GM12865 (cell line): ENCODE measurements at places on chromosomes 1 and 21.

DNA sequence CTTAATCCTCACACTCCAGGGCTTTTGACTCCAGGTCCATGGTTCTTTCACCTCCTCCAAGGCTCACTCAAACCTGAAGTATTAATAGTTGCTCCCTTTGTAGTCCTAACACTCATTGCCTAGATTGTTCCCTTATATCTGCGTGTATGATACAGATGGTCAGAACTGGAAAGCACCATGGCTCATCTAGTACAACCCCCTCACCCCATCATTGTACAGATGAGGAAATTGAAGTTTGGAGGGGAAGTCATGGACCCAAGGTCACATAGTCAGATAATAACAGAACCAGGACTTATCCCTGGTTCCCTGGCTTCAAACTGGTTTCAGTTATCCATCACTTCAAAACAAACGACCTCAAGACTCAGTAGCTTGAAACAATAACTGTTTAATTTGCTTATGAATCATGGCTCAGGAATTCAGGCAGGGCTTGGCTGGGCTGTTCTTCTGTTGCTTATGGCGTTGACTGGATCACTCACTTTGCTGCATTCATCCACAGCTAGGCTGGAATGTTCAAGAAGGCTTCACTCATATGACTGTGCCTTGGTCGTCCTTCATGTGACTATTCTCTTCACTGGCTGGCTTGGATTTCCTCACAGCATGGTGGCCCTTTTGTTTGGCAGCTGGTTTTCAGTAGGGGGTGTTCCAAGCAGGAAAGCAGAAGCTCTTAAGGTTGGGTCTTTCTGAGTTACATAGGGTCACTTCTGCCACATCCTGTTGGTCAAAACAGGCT is 5.0 kb downstream of the NOS1AP start:
- no peak for DNase-seq

DNA sequence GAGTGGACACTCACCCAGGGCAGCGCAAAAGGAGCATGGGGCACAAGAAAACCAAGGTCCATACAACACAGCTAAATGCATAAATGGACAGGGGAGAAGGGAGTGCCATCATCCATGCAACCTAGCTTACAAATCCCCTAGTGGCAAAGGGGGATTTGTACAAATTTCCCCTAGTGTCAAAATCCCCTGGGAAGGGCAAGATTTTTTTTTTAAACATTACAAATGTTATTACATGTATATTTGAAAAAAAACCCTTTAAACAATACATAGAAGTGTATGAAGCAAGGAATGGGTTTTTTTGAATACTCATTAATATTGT is 89.6 kb upstream of the IVNS1ABP start:
- peak; percentile 44 for DNase-seq

DNA sequence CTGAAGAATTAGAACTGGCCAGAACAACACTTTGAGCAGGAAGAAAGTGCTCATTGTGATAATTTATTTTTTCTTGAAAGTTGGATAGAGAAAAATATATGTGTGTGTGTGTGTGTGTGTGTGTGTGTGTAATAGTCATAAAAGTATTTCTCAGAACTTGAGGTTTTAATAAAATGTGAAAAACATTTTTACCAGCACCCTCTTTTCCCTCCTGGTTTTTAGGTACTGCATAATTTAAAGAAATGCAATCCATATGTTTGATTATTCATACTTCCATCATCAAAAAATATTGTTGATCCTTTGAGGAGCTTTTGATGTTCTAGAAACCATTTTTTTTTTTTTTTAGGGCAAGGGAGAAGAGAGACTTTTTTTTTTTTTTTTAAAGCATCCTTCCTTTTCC is 66.8 kb upstream of the JUN start:
- DNase-seq = no peak

GRCh38 chr1:161510477-161510876 is 5.2 kb downstream of the FCGR2A start:
- no peak for DNase-seq

DNA sequence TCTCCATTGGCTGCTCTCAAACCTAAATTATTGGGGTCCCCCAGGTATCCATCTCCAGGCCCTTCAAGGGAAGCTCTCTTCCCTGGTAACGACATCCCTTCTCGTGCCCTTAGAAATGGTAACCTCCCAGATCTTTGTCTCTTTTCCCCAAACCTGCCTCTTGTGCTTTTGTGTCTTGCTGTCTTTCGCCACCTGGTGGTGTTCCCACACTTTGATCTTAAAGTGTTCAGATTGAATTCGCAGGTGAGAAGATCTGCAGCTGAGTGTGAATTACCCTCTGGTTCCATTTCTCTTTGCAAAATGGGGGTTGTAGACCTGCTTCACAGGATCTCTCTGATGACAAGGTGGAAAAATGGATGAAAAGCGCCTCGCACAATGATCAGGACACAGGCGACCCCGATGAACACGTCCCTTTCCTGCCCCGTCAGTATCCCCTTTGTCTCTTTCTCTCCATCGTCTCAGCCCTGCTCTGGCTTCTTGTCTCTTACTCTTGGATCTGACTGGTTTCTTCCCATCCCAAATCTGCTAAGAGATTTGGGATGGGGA is 53.1 kb downstream of the DOP1B start:
- DNase-seq = peak; percentile 74

DNA sequence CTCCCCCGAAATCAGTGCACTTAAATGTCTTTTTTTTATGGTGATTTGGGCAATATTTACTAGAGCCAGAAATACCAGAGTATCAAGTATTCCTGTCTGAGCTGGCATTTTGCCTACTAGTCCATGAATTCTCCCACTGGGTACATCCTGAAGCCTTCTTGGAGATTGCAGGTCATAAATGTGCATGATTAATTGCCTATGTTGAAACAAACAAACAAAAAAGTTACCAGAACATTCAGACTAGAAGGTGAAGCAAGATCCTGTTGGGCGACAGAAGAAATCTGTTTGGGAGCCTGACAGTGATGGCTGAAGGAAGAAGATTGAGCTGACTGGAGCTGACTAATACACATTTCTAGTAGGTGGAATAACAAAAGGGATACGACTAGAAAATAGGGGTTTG is 127.4 kb upstream of the NRIP1 start:
- no peak for DNase-seq

DNA sequence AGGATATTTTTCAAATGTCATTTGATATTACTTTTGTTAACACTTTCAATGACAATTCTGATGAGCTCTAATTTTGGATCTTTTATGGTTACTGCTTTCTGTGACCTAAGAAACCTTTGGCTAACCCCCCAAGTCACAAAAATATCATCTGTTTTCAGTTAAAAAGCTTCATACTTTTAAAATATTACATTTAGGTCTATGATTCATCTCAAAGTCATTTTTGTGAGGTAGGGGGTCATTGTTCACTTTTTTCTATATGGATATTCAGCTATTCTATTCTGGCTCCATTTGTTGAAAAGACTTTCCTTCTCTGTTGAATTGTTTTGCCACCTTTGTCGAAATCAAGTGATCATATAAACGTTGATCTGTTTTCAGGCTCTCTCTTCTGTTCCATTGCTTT is 44.8 kb downstream of the UCHL5 start:
- DNase-seq = no peak

DNA sequence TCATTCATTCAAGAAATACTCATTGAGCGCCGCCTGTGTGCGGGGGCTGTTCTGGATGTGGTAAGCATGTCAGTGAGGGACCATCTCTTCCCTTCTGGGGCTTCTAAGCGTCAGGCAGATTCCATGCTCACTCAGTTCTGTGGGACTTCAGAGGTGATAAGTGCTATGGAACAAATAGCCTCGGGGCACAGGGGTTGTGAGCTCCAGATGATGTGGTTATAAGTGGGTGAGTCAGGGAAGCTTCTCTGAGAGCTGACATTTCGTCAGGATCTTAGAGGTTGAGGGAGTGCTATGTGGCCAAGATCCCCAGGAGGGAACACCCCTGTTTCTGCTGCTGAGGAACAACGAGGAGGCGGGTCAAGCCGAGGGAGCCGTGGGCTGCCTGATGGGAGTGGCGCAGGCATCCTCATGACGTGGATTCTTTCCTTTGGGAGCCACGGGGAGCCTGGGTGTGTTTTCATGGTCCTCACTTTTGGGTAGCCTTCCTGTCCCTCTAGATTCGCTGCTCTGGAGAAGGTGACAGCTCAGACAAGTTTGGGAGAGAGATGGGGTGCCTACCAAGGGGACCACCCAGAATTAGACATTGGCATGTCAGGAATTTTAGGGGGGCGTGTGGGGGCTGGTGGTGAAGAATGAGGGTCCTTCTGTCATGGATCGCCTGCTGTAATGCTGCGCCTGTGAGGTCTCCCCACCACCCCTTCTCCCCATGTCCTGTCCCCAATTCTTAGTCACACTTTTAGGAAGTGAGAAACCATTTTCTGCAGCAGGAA is 38.5 kb downstream of the HUNK start:
- no peak for DNase-seq

DNA sequence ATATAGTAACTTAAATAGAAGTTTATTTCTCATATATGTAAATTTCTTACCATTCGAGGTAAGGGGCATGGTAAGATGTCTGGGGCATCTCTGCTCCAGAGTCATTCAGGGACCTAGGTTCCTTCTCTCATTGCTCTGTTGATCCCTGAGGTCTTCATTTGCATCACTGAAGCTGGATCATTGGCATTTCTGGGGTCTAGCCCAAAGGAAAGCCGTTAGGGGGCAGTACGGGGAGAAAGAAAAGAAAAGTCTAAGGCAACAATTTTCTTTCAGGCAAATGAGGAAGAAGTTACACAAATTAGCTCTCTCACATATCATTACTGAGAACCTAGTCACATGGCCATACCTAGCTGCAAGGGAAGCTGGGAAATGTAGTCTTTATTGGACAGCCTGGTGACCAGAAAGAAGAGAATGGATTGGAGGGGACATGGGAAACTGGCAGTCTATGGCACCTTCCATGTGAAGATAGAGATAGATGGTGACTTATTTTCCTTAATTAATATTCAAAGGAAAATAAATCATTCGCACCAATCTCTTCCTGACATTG is 10.2 kb upstream of the SUSD4 start:
- DNase-seq = no peak

DNA sequence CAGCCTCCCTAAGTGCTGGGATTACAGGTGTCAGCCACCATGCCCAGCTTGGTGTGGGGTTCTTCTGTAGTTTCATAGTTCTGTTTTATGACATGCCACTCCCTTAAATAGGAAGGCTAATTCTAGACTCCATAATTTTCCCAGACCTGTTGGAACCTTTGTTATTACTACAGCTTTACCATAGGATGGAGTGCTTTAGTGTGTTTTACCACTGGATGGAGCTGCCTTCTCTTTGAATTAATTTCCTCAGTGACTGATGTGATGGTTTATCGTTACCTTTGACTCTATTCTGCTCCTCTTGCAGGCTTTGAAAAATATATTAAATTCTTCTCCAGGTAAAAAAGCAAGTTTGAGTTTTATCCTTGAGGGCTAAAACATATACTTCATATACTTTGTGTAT is 84.6 kb upstream of the NEK7 start:
- no peak for DNase-seq

- DNase-seq = no peak
Measured at GRCh38 chr1:15465674-15466073, 9.1 kb downstream of the CELA2A start.

DNA sequence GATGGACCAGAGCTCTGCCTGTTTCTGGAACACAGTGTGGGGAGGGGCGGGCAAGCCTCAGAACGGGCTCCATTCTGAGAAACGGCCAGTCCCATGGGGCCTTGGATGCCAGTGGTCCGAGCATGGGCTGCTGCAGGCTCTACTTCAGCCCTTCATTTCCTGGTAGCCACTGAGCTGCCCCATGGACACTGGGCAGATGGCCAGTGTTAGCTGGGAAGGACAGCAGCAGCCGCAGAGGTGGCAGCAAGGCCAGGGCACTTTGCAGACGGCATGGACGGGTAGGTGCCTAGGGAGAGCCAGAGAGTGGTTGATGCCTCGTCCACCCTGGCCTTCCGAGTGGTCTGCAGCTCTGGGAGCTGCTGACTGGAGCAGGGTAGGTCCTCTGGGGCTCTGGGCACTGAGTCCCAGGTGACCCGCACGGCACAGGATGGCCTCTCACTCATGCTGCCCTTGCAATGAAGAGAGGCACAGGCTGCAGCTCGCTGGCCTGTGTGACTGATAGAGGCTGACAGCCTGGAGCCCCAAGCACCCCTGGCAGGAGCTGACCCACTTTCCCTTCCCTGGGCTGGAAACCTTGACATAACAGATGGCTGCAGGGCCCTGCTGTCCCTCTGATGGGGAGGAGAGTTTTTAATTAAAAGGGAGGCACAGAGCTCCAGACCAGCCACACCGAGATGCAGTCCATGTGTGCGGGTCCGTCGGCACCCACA is 87.7 kb upstream of the COL6A1 start:
- no peak for DNase-seq

- no peak for DNase-seq
Measured at GRCh38 chr1:244778344-244778743, 57.1 kb upstream of the COX20 start.

- DNase-seq = no peak
Measured at GRCh38 chr1:97947695-97948094, 26.9 kb upstream of the DPYD start.

DNA sequence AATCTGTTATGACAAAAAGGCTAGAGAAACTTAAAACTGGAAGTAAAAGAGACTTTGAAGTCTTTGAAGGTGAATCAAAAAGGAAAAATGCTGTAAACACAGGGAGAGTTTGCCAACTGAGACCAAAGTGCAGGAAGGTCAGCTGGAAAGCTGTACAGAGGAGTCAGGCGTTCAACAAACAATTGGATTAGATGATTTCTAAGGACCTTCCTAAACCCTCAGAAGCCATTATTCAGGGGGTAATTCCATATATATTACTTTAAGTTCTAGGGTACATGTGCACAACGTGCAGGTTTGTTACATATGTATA is 156.8 kb downstream of the ZBTB18 start:
- DNase-seq = no peak

GRCh38 chr1:2847086-2847985 is 45.8 kb upstream of the TTC34 start:
- no peak for DNase-seq

DNA sequence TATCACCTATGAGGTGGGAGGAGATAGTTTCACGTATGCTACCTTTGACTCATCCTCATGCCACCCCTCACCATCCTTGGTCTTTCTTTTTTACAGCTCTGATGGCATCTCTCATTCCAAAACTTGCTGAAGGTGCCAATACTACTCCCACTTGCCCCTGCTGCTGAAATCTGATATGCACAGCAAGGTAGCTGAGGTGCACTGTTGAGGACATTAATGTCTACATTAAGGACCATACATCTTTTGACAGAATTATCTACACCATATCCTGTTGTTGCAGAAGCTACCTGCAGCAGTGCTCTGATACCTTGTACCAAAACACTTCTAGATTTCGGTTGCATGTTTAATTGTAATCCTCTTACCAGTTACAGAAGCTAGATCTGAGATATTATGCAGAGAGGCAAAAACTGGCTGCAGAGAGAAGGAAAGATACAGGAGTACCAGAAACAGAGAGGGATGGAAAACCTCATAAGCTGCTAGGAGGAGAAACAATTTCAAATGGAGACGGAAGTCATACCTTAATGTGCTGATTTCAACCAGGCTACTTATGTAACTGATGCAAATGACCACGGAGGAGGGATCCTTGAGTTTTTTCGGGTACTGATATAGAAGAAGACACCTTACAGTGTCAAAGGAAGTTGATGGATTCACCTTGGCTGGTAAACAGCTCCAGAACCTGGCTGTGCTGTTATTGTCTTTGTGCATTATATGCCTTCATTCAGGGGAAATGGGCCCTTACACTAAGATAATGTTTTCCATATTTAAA is 19.3 kb upstream of the PTPRC start:
- peak; percentile 35 for DNase-seq
